ENCODE measurements at places on chromosomes 5 and 9.

- no peak for DNase-seq
These were observed 128.7 kb upstream of the APC start for GRCh38 chr5:112608975-112609374.

GRCh38 chr5:1658665-1659064 is 134.9 kb upstream of the LPCAT1 start:
- no peak for DNase-seq

GRCh38 chr5:6687505-6687904 is 25.7 kb upstream of the TENT4A start:
- DNase-seq, result no peak

DNA sequence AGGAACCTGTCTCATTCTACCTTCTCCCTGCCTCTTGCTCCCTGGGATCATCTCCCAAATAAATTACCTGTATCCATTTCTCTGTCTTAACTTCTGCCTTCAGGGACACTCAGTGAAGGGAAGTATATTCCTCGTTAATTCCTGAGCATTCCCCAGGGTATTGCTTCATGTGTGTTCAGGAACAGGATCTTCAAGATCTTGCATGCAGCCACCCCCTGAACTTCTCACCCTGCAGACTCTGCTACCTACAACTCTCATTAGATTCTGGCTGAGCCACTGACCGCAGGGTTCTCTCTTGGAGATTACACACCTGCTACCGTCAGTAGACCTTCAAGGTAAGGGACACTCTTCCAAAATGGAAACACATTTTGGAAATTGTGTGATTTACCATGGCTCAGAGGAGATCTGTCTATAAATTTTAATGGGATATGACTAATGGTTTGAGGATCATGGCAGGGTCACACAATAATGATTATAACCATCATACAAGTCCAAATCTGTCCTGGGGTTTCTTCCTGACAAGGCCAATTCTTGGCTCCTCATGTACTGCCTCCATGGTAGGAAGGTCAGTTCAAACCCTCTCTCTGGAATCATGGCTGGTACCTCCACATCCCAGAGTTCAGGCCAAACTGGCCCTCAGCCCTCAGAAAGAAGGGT is 38.9 kb upstream of the UGCG start:
- DNase-seq, result no peak

- DNase-seq, result peak; percentile 28
These were observed 15.7 kb downstream of the PNPLA7 start for GRCh38 chr9:137534256-137535119.

- peak; percentile 76 for DNase-seq
These were observed 36.4 kb downstream of the GLT6D1 start for GRCh38 chr9:135602789-135603481.

- no peak for DNase-seq
These were observed 348.1 kb downstream of the ADAMTS6 start for GRCh38 chr5:65133477-65134110.

DNA sequence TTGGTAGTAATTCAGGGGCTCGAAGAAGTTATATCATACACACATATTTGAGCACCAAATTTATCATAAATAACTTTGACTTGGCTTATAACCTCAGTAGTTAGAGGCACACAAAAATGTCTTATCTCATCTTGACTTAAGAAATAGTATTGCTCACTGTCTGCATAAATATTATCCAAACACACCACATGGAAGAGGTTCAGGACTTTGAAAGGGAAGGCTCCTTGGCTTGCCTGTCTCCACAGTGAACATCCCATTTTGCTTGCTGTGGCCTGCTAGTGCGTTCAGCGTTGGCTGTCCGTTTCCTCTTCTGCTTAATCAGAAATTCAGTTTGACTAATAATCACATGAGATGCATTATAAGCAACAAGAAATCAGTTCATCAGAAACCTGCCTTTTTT is 13.9 kb downstream of the GRXCR2 start:
- no peak for DNase-seq

DNA sequence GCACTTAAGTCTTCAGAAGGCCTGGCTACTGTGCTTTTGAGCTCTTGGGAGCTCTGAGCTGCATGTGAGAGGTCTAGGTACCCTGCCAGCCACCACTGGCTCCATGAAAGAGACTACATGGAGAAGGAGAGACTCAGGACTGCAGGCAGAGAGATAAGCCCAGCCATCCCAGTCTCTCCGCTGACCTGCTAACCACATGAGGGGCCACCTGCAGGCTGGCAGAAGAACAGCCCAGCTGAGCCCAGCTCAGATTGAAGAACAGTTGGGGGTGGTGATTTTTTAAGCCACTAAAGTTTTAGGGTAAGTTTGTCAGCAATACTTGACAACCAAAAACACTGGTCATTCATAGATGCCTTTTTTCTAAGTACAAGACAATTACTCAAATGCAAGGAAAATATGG is 205.0 kb upstream of the PRDM9 start:
- DNase-seq, result no peak

DNA sequence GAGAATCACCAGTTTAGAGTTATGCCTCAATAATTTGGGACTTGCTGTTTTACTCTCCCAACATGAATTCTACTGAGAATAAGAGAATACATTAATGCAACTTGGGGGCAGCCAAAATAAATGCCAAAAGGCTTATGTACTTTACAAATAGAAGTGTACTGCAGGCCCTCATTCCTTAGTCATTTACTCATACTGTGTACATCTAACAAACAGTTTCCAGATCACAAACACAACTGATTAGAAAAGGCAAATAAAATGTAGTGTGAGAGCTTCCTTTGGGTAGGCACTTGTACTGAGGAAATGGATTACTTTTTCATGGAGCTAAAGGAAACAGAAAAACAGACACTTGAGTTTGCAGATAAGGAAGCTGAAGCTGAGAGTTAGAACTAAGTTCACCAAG is 12.6 kb downstream of the ANKDD1B start:
- DNase-seq, result no peak

GRCh38 chr9:106648799-106649198 is 214.2 kb upstream of the ZNF462 start:
- DNase-seq, result no peak

DNA sequence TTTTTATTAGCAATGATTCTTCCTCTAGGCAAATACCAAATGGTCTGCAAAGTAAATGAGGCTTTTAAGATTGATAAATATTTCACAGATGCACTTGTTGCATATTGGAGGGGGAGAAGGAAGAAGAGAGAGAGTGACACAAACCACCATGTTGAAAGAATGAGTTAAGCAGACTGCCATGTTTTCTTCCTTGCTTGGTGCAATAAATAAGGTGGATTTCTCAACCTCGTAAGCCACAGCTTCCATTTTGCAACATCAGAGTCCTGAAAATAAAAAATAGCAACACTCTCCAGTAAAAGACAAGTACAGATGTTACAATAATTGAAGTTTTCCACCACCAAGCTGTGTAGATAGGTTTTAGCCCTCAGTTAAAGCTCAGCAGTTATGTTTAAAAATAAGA is 202.9 kb downstream of the SGCD start:
- DNase-seq, result no peak

Data from activated CD4-positive, alpha-beta T cell treated with anti-CD3 and anti-CD28 coated beads for 48 hours (primary cell).